A673 (cell line): ENCODE measurements at places on chromosomes 2 and 18.

DNA sequence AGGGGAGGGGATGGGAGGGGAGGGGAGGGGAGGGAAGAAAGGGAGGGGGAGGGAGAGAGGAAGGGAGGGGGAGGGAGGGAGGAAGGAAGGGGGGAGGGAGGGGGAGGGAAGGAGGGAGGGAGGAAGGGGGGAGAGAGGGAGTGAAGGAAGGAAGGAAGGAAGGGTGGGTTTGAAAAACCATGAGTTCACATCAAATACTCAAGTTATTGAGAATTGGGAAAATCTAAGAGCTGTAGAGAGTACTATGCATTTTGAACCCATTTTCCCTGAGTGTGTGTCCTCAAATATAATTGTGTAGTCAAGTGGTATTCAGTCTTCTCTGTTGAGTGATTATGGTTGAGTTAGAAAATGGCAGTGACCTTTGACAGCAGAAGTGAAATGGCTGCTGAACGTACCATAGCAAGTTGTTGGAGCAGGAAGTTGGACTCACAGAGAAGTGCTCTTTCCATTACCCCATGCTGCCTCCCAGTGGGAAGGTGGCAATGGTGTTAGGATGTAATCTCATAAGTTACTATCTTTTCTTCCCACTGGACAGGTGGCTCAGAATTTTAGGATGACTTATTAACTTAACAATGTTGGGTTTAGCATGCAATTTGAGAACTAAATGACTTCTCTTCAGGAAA is 214.6 kb downstream of the SETBP1 start:
- DNase-seq, result peak; percentile 67

DNA sequence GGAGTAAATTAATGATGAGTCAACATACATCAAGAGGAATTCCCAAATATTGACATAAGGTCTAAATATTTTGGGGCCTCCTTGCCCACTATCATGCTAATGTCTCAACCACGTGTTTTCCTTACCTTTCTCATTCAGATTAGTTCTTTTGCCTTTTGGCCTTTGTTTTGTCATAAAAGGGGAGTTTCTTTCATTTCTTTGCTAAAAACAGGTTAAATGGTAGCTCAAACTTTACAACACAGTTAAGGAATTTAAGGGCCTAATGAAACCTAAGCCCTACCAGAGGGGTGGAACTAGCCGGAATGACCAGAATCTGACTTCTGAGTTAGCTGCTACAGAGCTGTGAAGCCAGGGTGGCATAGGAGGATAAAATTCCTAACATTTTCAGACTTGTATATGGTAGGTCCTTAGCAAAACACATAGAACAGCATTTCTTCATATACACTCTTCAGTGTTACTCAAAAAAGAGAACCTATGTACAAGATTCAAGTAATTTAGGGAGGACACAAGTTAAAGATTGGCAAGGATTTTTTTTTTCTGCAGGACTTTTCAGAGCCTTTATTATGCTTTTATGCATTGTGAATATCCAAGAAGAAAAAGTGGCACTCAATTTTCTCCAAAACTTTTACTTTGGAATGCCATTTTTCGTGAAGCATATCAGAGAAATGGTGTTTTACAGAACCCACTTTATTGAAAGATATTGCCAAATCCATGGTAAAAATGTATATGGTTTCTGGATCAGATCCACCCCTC is 633.1 kb downstream of the ARHGAP15 start:
- DNase-seq, result no peak

- peak; percentile 32 for DNase-seq
Measured at GRCh38 chr2:33372940-33373553, 103.4 kb upstream of the RASGRP3 start.

GRCh38 chr2:203892207-203892606 is 24.6 kb downstream of the CTLA4 start:
- no peak for DNase-seq

GRCh38 chr18:68676913-68677312 is 38.0 kb downstream of the TMX3 start:
- peak; percentile 65 for DNase-seq

DNA sequence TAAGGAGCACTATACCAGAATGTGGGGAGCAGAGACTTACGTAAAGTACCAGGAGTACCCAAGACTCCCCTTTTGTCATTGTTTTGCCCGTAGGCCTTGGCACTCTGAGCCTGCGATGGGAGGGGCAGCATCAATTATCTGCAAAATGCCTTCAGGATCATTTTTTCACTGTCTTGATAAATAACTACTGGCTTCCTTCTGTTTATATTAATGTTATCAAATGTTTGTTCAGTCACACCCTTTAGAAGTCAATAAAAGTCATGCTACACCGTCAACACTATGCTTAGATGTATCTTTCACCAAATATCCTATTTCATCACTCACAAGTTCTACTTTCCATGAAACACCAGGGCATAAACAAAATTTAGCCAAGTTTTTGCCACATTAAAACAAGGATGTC is 116.3 kb downstream of the FSIP2 start:
- DNase-seq, result no peak

DNA sequence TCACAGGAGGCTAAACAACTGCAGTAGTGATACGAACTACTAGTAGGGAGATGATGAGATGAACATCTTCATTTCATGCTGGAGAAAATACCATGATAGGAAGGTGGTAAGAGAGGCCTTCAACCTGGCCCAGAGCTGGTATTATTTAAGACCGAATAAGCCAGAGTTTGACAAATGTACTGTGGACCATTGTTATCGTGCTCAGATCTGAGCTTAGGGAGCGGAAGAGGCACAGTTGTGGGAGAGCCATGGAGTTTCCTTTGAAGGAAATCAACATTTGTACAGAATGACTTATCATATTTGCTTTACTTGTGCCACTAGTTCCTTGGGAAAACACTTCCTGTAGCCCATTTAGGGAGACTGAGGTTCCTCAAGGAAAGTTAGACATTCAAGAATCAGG is 260.6 kb upstream of the TNP1 start:
- DNase-seq, result no peak

- DNase-seq, result no peak
Measured at GRCh38 chr18:13474907-13475545, 251.3 kb downstream of the FAM210A start.

GRCh38 chr2:7953195-7953594 is 728.7 kb upstream of the ID2 start:
- no peak for DNase-seq

- no peak for DNase-seq
Measured at GRCh38 chr2:212484563-212485080, 54.0 kb downstream of the ERBB4 start.

DNA sequence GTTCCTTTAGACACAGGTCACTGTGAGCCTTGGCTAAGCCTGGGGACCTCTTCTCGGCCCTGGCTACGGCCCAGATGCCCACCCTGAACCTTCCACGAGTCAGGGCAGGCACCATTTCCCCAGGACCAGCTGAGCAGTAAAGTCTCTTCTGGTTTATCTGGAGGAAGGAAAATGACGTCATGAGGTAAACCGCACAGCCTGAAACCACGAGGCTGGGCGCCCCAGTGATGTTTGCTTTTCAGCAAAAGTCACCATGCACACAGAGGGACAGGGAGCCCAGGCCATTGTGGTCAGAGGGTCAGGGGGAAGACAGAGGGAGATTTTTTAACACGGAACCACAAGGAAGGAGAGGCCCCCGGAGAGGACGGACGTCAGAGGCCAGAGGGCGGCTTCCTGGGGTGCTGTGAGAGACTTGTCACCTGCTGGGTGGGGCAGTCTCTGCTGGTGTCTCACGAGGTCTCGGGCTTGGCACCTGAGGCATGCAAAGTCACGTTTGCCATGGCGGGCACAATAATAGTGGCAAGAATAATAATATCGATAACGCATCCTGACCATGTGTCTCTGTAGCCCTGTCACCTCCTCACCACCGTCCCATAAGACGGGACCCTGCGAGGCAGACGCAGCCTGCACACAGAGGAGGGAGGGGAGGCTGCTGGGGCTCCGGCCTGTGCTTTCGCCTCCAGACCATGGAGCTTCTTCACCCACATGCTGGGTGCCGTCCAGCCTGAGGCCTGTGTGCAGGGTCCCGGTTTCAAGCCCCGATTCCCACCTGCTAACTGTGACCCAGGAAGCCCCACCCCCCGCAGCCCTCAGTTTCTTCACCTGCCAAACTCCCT is 33.2 kb upstream of the FOSL2 start:
- no peak for DNase-seq

- no peak for DNase-seq
Measured at GRCh38 chr2:13758412-13758811, 874.1 kb upstream of the LRATD1 start.

DNA sequence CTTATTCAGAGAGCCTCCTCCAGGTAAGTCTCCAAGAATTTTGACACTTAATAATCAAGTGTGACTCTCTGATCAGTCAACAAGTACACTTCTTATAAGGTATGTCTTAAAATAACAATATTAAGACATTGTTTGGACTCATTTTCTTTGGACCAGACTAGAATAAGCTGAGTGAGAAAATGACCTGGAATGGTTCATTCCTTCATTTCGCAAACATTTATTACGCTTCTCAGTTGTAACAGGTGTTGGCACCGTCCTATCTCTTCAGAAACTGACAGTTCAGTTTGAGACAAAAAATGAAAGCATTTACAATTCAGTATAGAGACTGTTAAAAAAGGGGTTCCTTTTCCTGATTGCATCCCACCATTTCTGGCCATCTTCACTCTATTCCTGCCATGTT is 46.6 kb downstream of the TSPYL6 start:
- no peak for DNase-seq

DNA sequence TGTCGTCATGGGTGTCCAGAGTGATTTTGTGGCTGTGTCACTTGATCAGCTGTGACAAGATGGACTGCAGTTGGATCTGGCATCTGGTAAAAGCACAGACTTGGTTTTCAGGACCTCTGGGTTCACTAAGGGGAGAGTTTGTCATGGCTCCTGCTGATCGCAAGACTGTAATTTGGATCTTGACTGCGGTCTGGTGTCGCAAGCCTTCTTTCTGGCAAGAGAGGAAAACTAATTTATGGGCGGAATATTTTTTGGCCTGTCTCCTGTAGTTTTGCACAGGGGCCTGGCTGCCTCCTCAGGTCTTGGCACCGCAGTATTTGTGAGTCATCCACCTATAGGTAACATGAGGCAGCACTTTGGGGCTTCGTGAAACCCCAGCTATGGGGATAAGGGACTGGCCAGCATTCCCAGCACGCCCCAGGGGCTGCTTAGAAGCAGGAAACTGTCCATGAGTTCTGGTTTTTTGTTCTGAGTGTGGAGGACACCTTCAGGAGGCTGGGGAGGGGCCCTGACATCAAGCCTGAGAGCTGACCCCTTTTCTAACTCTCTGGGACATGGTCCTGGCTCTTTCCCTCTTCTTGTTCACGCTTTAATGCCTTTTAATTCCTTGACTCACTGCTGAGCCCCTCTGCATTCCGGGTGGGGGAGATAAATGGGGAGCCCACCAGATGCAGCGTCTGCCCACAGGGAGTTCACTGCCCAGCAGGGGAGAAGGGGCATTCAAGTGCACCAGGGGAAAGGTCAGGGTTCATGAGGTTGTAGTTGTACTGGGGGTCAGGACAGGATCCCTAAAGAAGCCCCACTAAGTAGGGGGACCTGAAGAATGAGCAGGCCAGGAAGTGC is 12.2 kb downstream of the SH3BP4 start:
- no peak for DNase-seq

DNA sequence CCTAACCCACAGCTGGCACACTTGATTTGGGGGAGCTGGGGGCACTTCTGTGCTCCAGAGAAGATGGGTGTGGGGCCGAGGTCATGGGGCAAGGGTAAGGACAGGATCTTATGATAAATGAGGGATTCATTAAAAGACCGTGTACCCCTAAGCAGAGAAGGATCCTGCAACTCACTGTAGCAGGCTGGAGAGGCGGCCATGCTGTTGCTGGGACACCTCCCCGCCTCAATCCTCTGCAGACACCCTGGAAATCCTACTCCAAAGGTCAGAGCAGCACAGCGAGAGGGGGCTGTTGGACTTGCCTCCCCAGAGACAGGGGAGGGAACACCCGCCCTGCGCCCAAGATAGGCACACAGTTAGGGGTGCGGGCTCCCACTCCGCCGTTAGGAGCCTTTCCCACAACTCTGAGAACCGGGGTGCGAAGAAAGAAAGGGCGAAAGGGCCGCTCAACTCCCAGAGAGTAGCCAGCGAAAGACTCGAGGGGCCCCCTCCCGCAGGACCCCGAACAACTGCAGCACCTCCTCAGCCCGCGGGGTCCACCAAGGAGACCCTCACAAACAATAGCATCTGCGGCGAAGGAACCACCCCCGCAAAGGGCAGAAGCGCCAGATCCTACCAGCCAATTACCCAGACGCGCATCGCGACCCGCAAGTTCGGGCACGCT is 1.4 kb downstream of the PARD6G start:
- no peak for DNase-seq

GRCh38 chr2:190759749-190760213 is 110.9 kb downstream of the NAB1 start:
- peak; percentile 22 for DNase-seq

- DNase-seq, result no peak
Measured at GRCh38 chr2:144990661-144991060, 470.7 kb upstream of the ZEB2 start.

GRCh38 chr2:96912346-96913116 is 42.7 kb upstream of the SEMA4C start:
- DNase-seq, result no peak

DNA sequence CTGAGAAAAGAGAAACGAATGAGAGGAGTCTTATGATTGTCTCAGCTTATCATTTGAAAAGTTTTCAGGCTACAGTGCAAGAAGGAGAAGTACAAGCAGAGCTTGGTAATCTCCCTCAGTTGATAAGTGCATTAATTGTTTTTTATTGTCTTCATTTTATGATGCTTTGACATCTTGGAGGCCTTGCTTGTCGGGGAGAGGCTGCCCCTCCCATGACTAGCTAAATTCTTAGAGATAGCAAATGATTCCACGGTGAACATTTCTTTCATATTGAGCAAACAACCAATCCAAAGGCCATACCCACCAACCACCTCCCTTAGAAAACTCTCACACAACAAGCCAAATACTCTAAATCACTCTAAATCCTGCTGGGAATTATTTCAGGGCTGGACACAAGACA is 39.8 kb downstream of the GDF7 start:
- DNase-seq, result no peak

DNA sequence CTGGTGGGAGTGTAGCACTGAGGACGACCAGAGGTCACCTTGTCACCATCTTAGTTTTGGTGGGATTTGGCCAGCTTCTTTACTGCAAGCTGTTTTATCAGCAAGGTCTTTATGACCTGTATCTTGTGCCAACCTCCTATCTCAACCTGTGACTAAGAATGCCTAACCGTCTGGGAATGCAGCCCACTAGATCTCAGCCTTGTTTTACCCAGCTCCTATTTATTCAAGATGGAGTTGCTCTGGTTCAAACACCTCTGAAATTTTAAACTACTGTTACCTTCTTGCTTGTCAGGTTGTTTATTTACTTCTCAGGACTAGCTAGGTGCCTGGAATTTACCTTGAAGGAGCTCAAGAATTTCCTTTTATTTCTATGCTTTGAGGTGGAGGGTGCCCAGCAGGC is 9.5 kb upstream of the KCNG3 start:
- DNase-seq, result no peak
